GF-D8 (cell line): ENCODE measurements at places on chromosomes 2 and 18.

DNA sequence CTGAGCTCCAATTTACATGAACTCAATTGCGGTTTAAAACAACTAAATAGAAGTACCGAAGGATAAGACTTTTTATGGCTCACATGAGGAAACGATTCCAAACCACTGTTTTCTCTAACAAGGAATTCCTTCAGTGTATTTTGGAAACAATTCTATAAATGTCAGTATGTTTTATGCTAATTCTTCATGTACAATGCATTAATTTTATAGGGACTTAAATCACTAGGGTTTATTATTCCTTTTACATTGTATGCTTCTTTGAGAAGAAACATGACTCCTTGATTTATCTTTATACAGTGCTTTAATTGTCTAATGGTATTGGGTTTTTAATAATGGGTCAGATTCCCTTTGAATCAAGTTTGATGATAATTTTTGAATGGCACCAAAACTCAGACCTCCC lies 566.8 kb downstream of the EPHA4 start:
- DNase-seq, result no peak

GRCh38 chr2:171798156-171798820 lies 95.8 kb downstream of the SLC25A12 start:
- DNase-seq, result peak; percentile 21

- DNase-seq, result no peak
These were observed 114.3 kb upstream of the ARL4C start for GRCh38 chr2:234611209-234611608.

DNA sequence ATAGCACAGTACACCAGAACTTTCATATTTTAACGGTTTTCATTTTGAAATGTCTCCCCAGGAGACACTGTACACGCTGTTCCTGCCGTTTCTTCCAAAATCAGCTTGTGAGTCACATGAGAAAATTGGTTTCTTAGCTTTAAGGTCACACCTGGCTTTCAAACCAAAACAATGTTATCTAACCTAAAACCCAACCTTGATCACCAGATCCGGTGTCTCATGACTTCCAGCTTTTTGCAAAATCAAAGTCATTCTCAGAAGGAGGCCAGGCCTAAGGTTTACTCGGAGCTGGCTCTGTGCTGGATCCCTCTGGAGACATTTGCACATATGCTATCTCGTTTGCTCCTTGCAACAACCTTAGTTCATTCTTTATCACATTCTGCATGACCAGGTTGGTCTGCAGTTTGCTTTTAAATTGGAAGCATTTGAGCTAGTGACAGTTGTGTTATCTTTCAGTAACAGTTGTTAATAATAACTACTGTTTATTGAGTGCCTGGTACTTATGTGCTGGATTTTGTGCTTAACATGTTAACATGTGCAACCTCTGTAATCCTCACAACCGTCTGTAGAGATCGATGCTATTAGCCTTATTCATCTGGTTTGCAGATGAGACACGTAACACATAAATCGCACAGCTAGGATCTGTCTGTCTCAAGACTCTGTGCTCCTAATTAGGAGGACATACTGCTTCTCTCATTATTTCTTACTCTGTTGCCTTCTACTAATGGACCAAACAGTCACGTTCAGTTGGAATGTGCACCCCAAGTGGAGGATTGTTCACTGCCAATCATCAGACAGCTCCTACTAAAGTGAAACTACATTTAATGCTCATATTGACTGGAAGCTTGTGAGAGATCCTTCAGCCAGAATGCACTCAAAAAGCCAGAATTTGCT lies 105.5 kb downstream of the RNF144A start:
- no peak for DNase-seq

- DNase-seq, result peak; percentile 28
These were observed 27.2 kb upstream of the OTX1 start for GRCh38 chr2:63023444-63023843.

DNA sequence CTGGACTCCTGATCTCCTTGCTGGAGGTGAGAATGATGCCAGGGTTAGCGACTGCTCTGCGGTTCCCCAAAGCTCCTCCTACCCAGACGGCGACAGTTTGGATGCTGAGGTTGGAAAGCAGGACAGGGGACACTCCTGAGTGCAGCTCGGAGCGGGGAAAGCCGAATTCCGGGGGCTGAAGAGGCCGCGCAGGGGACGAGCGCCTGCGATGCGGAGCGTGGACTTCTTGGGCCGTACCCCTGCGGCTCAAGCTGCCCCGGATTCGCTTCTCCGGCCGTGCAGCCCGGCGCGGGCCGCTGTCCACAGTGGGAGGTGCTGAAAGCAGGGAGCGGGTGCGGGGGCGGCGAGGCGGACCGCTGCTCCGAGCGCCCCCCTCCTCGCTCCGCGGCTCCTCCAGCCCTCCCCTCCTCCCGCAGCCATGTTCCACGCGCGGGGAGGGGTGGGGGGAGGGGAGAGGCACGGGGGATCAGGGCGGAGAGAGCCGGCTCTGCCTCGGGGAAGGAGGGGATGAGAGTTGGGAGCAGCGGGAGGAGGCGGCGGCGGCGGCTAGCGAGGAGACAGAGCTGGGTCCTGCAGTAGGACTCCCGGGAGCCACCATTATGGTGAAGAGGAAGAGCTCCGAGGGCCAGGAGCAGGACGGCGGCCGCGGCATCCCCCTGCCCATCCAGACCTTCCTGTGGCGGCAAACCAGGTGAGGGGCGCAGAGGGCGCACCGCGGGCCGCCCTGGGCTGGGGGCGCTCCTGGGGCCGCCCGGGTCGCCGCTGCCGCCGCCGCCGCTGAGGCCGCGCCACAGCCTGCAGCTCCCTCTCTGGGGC lies at the start of gene UNC80:
TSS of gene UNC80 (plus strand) at position 359 of the 816 bp plus-strand sequence. CDS start at position 600, 241 bp downstream.
- DNase-seq, result no peak

DNA sequence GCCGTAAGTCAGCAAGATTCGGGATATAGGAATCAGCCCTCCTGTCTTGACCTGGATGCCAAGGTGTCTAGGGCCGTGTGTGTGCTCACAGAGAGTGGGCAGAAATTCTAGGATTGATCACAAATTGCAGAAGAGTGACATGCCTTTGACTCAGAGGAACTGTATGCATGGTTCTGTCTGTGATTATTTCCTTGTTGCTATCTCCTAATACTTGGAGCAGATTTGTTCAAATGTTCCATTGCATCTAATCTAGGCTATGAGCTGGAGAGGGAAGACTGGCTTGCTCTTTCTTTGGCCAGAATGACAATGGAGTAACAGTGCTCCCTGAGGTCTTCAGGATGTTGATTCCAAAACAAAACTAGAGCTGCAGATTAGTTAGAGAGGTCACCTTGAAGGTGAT lies 115.0 kb downstream of the EN1 start:
- DNase-seq, result no peak

DNA sequence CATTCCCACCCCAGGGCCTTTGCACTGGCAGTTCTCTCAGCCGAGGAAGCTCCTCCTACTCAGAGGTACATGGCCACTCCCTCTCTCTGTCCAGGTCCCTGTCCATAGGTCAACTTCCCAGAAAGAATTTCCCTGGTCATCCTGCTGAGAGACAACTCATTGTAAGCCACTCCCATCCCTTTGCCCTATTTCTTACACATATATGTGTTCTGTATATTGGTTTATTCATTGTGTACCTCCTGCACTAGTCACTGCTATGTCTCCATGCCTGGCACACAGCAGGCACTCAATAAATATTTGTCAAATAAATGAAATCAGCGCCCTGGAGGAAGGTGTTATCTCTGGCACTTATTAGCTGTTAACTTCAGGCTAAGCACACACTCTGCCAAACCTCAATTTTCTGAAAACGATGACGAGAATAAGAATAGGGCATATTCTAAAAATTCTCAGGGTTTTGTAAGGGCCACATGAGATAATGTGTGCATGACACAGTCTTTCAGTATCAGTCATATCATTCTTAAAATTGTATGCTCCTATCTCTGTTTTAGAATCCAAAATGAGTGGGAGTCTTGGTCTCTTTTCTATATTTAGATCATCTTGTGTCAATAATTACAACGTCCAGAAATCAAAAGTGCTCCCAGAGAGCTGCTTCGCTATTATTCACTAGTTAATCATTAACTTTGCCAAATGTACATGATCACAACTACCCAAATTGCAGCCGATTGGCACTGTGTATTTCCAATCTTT lies 198.0 kb downstream of the ALK start:
- DNase-seq, result no peak

DNA sequence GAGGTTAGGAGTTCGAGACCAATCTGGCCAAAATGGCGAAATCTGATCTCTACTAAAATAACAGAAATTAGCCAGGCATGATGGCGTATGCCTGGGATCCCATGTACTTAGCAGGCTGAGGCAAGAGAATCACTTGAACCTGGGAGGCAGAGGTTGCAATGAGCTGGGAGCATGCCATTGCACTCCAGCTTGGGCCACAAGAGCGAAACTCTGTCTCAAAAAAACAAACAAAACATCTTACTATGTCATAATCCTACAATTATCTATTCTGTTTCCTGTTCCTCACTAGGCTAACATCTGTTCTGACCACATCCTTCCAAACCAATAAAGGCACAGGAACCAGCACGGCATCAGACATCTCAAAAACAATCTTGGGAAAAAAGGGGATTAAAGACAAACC lies 361.8 kb upstream of the UBE2E3 start:
- DNase-seq, result no peak

- DNase-seq, result no peak
These were observed 257.9 kb downstream of the PTPRM start for GRCh38 chr18:7824970-7825369.

GRCh38 chr18:80232030-80232429 lies 15.3 kb downstream of the PARD6G start:
- DNase-seq, result no peak

DNA sequence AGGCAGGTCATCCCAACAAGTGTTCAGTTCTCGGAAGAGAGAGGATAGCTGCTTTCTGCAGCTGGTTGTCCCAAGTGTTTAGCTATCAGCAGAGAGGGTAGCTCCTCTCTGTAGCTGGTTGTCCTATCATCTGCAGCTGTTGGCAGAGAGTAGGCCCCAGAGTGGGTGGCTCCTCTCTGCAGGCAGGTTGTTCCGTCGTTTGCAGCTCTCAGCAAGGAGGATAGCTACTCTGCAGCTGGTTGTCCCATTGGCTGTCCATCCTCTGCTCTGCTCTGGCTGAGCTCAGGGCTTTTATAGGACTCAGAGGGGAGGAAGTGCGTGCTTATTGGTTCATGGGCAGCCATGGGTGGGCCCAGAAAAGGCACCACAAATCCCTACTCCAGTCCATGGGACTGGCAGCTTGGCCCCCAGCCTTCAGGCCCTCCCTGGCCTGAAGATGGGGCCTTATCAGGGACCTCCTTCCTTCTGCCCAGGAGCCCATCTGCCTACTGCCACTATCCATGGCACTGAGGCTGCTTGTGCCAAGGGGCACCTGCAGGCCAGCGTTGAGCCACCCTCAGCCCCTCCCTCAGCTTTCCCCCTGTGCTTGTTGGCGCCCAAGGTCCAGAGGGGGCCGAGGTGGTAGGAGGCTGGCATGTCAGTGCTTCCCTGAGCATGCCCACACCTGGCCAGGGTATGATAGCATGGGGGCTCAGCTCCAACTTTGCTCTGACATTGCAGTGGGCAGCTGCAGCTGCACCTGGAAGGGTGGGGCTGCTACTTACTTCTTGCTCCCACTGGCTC lies 38.3 kb downstream of the TDRD15 start:
- DNase-seq, result no peak

GRCh38 chr2:106038601-106039375 lies 155.3 kb downstream of the UXS1 start:
- DNase-seq, result no peak

DNA sequence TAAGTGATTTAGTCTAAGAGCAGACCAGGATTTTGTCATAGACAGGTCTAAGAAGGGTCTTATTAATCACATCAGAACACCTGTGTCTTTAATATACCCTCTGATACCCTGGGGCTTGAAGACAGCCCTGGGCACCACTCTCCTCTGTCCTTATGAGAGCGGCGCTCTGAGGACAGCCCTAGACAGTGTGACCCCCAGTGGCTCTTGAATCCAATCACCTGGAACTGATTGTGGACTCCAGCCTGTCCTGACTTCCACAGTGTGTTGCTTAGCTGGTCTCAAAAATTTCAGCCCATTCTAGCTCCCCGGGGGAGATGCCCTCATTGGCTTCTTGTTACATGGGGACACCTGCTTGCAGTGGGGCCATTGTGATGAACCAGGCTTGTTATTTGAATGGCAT lies 195.8 kb upstream of the SMAD2 start:
- no peak for DNase-seq

- no peak for DNase-seq
These were observed 154.1 kb upstream of the KLHL29 start for GRCh38 chr2:23230885-23231284.

- no peak for DNase-seq
These were observed 20.1 kb upstream of the NFATC1 start for GRCh38 chr18:79375441-79376154.

- no peak for DNase-seq
These were observed 7.0 kb downstream of the ITSN2 start for GRCh38 chr2:24353364-24353763.

DNA sequence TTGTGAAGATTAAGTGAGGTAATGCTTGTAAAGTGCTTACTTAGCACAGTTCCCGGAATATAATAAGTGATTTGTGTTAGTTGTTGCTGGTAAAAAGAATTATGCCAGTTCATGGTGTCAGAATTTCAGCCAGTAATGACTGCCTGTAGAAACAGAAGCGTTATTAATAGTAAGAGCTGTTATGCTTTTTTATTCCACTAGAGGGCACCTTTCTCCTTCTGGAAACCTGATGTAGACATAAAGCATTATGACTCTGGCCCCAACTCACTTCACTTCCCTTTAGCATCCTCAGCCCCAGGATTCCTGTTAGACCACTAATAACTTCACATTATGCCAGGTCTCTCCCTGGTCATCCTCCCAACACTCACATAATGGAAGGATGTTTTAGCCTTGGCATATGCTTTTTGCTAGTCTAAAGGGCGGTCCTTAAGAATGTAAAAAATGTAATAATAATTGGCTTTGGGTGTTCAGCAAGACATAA lies 34.9 kb downstream of the C18orf54 start:
- DNase-seq, result peak; percentile 62

GRCh38 chr2:19256121-19256601 lies 102.3 kb downstream of the OSR1 start:
- no peak for DNase-seq

GRCh38 chr2:46470114-46470628 lies 9.2 kb upstream of the TMEM247 start:
- DNase-seq, result no peak

GRCh38 chr2:200121931-200122330 lies 166.5 kb downstream of the MAIP1 start:
- DNase-seq, result no peak

DNA sequence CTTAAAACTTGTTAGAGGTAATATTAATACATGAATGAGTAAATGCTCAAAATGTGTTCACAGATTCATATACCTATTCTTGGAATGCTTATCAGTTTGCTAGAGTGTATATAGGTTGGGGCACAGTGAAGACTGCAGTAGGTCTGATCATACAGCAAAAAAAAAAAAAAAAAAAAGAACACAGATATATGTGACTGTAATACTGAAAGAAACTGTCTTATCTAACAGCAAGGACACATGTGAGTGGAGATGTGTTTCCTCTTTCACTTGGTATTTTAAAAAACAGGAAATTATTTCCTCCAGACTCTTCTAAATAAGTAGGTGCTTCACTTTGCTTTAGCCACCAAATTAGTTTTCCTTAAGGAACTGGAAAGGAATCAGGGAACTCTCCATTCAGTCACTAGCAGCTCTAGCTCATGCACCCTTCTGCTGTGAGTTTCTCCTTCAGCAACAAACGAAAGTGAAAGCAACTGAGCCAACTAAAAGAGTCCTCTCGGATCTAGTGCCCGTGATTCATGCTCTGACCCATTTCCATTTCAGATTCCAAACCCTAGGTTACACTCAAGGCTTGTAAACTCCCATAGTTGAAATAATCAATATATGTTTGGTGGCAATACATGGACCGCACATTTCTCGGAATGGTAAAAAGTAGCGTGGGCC lies 98.5 kb downstream of the DSEL start:
- DNase-seq, result no peak

- DNase-seq, result no peak
These were observed 81.8 kb downstream of the C1QL2 start for GRCh38 chr2:119076713-119077112.

GRCh38 chr2:232971744-232972143 lies 41.3 kb downstream of the NGEF start:
- no peak for DNase-seq
